ENCODE measurements at places on chromosomes 5 and 9.

DNA sequence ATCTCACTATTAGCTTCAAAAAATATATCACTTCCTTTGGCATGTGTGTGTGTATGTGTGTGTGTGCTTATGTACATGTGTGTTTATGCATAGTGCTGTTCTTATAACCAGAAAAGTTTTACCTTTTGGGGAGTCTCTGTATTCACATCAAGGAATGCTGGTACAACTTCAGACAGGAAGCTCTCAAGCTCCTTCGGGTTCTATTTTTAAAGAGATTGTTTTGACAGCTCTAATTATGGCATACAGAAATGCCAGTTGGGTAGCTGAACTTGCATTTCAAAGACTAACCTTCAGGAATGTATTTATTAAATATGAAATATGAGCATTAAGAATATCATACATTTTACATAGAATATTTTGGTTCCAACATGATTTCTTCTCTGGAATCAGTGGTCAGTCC is 163.1 kb downstream of the DTWD2 start:
- no peak for DNase-seq

DNA sequence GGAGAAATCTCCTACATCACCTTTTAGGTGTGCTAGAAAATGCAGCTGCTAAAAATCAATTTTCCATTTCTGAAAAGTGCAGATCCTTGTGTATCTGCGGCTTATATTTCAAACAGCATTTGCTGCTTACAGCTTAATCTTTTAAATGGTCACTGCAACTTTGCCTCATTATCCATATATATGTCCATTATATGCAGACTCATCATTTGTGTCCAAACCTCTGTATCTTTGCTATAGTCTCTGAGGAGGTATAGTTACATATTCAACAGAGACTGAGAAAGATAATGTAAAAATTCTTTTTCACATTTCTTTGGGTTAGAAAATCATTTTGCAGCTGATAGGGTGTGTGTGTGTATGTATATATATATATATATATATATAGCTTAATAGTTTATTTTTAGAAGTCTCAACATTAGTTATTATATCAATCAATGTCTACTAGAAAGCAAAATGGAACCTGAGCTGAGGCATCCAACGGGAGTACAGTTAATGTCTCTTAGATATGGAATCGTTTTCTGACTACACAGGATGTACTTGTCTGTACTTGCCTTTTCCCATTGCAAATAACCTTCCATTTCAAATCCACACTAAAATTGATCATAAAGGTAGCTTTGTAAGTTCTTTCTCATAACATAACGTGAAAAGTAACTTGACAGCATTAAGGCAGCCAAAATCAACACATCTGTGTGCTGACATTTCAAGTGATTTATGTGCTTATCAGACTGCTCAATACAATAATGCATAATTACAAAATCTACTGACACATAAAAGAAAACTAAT is 267.0 kb upstream of the HAPLN1 start:
- no peak for DNase-seq

GRCh38 chr5:9681706-9682105 is 51.6 kb upstream of the TAS2R1 start:
- DNase-seq = no peak

- no peak for DNase-seq
These were observed 550.6 kb upstream of the CLINT1 start for GRCh38 chr5:158409507-158409906.

- DNase-seq = no peak
These were observed 149.0 kb downstream of the AUH start for GRCh38 chr9:91212596-91213243.

DNA sequence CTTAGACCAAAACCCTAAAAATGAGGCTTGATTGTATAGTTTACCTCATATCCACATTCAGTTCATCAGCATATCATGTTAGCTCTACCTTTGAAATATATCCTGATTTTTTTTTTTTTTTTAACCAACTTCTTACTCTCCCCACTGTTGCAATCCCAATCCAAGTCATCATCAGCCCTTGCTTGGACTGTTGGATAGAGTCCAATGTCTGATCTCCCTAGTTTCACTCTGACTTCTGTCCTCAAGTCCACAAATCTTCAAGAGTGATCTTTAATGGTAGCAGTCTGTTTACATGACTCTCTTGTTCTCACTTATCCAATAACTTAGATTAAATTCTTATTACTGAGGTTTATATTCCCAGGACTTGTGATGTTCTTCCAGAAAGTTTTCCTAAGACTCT is 30.8 kb downstream of the NAA35 start:
- no peak for DNase-seq

GRCh38 chr5:169876386-169876785 is 103.9 kb downstream of the INSYN2B start:
- no peak for DNase-seq

- DNase-seq = no peak
These were observed 117.0 kb downstream of the GLIS3 start for GRCh38 chr9:4182831-4183230.

DNA sequence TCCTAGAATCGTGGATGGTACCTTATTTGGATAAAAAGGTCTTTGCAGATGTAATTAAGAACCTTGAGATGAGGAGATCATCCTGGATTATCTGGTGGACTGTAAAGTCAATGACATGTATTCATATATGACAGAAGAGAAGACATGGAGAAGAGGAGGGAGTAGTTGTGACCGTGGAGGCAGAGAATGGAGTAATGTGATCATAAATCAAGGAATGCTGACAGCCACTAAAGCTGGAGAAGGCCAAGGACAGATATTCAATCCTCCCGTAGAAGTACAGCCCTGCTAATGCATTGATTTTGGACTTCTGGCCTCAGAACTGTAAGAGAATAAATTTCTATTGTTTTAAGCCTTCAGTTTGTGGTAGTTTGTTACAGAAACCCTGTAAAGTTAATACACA is 18.7 kb upstream of the TMEM161B start:
- DNase-seq = no peak

DNA sequence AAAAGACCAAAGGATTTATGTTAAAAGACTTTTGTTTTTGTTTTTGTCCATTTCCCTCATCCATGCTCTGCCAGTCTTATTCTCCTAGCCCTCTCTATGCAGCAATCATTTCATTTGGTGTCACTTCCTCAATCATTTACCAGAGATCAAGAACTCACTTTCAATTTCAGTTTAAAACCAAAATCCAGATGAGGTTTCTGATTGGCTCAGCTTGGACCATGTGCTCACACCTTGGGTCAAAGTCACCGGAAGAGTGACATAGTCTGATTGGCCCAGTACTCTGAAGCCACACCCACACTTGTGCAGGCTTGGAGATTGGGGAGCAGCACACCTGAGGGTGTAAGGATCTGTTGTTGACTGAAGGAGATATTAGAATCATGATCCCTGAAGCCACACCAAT is 79.6 kb downstream of the TLR4 start:
- DNase-seq = no peak

DNA sequence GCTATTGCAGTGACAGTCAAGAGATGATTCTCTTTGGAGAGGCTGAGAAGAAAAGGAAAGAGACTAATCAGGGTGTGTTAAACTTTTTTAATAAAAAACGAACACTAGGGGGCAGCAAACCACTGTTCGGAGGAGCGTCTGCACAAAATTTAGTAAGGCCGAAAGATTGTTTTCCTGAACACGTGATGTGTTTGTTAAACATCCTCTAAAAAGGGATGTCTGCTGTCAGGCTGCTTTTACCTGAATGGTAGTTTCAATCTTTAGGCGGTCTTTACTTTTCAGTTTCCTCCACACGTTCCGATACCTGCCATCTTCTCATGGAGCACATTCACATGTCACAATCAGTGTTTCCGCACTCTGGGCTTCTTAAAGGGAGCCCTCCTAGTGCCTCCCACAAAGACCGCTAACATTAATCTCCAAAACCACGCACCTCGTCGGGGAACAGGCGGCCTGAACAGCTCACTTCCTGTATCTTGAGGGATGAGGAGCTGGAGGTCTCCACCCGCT is 125.2 kb downstream of the GPBP1 start:
- DNase-seq = no peak

GRCh38 chr5:65483546-65484346 is 2.0 kb upstream of the ADAMTS6 start:
- DNase-seq = no peak

DNA sequence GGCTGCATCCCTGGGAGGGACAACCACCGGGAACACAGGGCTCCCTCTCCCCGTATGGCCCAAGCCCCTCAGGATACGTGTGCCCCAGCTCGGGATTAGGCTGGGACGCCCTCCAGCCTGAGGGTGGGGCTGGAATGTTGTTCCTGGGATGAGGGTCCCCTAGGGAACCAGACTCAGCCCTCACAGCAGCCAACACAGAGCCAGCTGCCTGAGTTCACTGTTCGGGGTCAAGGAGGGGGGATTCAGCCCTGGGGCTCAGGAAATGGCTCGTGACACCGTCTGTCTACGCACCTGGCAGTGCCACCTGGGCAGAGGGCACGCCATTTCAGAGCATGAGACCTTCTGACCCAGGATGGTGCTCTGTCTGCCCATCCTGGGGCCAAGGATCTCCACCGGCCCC is 8.9 kb downstream of the RNF44 start:
- no peak for DNase-seq

GRCh38 chr5:175567954-175568353 is 89.6 kb downstream of the SFXN1 start:
- no peak for DNase-seq

DNA sequence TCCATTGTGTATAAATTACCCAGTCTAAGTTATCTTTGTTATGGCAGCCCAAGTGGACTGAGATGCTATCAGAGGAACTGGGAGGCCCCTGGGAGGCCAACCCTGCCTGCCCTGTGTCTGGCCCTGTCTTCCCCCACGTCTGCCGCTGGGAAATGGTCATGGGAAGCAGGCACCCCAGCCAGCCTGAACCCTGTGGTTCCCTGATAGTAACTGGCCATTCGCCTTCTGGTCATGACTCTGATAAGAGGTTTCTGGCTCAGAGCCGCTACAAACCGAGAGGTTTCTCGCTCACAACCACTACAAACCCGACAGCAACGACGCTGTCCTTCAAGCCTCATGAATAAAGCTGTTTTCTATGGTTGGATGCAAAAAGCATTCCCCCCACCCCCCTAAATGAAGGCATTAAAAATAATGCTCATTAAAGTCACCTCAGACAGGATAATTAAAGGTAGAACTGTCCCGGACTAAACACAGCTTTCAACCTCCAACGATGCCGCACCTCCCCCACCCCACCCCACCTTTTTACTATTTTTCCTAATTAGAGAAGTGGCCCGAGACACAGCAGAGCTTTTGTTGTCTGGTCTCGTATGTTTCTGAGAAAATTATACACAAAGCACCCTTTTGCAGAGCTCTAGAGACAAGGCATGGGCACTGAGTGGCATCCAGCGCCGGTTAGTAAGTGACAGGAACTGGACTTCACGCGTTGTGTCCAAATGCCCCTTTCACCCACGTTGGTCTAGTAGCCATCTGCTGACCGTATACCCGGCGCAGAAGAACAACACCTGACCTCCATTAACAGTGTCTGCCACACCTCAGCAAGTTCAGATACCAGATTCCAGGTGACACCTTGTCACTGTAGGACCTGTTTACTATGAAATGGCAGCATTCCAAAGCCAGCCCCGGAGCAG is 140.8 kb downstream of the COL23A1 start:
- no peak for DNase-seq

- DNase-seq = no peak
These were observed 85.4 kb downstream of the SLC1A3 start for GRCh38 chr5:36691696-36692371.

GRCh38 chr5:113194125-113194524 is 217.5 kb downstream of the DCP2 start:
- no peak for DNase-seq

DNA sequence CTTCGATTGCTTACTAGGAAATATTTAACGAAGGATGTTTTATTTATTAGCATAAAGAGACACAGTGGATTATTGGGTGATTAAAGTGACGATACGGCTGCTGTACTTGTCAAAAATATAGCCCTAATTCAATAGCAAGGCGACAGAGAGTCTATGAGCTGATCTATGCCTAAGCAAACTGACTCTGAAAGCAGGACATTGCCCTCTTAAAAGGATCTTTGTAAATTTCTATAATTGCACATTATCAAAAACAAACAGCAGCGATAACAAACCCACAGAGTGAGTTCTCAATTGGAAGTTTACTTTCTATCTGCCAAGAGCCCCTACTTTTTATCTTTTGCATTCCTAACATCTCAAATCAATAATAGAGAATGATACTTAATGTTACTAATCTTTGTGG is 31.4 kb downstream of the TLX3 start:
- no peak for DNase-seq

- DNase-seq = no peak
These were observed 696.2 kb downstream of the DNAH5 start for GRCh38 chr5:13248253-13248652.
